ENCODE measurements at places on chromosomes 5 and 9.
A peak's percentile ranks its signal among the peaks of the same experiment; 100 is the strongest.

GRCh38 chr9:123239726-123240125 lies 28.7 kb downstream of the STRBP start:
- DNase-seq, result no peak

GRCh38 chr5:102617191-102618187 lies 118.7 kb upstream of the SLCO6A1 start:
- no peak for DNase-seq

- peak; percentile 19 for DNase-seq
Observed at GRCh38 chr9:20355022-20355421, 267.3 kb downstream of the MLLT3 start.

DNA sequence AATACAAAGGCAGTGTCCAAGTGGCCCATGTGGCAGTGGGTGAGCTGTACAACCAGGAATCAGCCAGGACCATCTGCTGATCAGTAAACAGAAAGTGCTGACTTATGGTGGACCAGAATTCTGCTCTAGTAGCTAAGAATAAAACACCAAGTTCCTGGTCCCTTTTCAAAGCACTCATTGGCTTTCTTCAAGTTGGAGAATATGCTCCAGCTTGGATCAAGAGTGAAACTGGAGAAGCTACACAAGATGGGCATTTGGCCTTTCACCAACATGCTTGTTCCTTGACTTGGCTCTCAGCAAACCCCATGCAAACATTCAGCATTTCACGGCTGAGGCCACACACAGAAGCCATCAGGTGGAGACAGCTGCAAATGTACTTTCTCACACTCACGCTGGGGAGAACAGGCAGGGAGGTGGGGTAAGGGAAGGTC lies 32.1 kb downstream of the MARCHF3 start:
- DNase-seq, result no peak

DNA sequence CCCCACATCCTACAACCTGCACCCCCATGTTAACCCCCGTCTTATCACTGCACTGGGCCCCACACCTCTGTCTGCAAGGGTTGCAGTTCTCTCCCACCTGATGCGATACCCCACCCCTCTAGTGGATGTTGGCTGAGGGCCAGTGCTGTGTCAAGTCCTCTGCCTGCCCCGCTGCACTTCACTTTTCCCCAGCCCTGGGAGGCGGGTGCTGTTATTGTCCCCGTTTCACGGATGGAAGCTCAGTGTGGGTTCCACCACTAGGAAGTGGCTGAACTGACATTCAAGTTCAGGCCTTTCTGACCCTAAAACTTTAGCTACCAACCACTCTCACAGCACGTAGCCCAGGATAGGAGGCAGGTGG lies 3.5 kb downstream of the SNCB start:
- no peak for DNase-seq

DNA sequence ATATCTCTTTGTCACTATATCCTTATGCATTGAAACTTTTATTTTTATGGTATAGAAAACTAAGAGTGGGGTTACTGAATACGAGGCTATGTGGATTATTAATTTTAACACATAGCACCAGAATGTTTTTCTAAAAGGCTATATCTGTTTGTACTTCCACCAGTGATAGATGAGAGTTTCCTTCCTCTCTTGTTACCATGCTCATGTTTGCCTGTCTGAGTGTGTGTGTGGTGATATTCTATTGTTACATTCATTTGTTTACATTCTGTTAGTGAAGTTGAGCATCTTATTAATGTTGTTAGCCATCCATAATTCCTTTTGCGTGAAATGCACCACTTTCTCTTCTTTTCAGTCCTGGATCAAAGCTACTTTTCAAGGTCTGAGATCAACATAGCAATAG lies 54.1 kb upstream of the ALDH1A1 start:
- DNase-seq, result no peak

- DNase-seq, result no peak
Observed at GRCh38 chr9:96462541-96462940, 12.6 kb downstream of the HABP4 start.

Data from HS-27A (cell line).